ENCODE measurements at places on chromosomes 2 and 18. TPM values are rescaled to one million over a fixed set of nuclear protein-coding genes. Genes with fewer than 3 reads are reported as not detected.

- peak within 1 kb of the TSS; percentile 93 for H3K4me3 ChIP-seq
- DNase-seq: peak; percentile 98
- peaks cover 18% of the 10 kb centered on the region for H3K4me1 ChIP-seq
- no peaks in the 10 kb centered on the region for H3K27me3 ChIP-seq
Measured at GRCh38 chr2:42169100-42169873, at the start of gene EML4. Gene EML4, plus strand, starts transcription at chr2:42169353. Its CDS starts 259 bp downstream, at chr2:42169612.

- H3K4me3 ChIP-seq: no peak overlapping the region
- H3K36me3 ChIP-seq: no peaks in the 10 kb centered on the region
- no peaks in the 10 kb centered on the region for H3K4me1 ChIP-seq
Measured at GRCh38 chr2:30625701-30626100, 178.7 kb downstream of the LCLAT1 start.

GRCh38 chr18:24317370-24317769 lies 80.3 kb downstream of the OSBPL1A start:
- no peaks in the 10 kb centered on the region for H3K4me1 ChIP-seq
- H3K36me3 ChIP-seq: no peaks in the 10 kb centered on the region
- no peak overlapping the region for H3K27ac ChIP-seq
- no peak overlapping the region for H3K4me3 ChIP-seq

- peak; percentile 79 for DNase-seq
- H3K4me1 ChIP-seq: peaks cover 46% of the 10 kb centered on the region
- no peaks in the 10 kb centered on the region for H3K27me3 ChIP-seq
- peak overlapping the region; percentile 92 for H3K27ac ChIP-seq
- H3K4me3 ChIP-seq: no peak overlapping the region
Measured at GRCh38 chr2:218259099-218259961, 1.5 kb upstream of the GPBAR1 start.

Gene DES
- total RNA-seq: 114 TPM

Measured in hepatocyte (in vitro differentiated cells).